ENCODE measurements at places on chromosomes 13 and 19. TPM values are rescaled to one million over a fixed set of nuclear protein-coding genes. Genes with fewer than 3 reads are reported as not detected.

The PLIN5 gene
- total RNA-seq: not detected

The CGB2 gene
- total RNA-seq: not detected

DNA sequence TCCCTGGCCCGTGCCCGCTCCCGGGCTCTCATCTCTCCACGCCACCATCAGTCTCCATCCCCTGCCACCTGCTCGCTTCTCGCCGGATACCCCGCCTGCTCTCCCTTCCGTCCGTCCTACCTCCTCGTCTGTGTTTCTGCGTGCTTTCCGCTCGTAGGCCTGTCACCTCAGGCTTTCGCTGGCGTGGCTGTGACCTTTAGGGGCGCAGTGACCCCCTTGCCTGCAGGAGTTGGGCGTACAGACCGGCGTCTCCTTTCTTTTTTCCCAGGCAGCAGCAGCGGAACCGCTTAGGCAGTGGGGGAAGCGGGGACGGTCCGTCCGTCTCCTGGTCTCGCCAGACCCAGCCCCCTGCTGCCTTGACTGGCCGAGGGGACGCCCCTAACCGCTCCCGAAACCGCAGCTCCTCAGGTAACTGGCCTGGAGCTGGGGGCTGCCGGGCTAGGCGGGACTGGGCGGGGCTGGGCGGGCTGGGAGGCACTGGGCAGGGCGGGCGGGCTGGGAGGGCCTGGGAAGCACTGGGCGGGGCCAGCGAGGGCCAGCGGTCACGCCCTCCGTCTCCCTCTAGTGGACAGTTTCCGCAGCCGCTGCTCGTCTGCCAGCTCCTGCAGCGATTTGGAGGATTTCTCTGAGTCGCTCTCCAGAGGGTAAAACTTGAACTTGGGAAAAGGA is 6.3 kb downstream of the PGLYRP1 start:
- H3K4me3 ChIP-seq: peak overlapping the region; percentile 76
- peak overlapping the region; percentile 50 for H3K27ac ChIP-seq
- H3K36me3 ChIP-seq: peaks cover 14% of the 10 kb centered on the region
- H3K27me3 ChIP-seq: peaks cover 16% of the 10 kb centered on the region

DNA sequence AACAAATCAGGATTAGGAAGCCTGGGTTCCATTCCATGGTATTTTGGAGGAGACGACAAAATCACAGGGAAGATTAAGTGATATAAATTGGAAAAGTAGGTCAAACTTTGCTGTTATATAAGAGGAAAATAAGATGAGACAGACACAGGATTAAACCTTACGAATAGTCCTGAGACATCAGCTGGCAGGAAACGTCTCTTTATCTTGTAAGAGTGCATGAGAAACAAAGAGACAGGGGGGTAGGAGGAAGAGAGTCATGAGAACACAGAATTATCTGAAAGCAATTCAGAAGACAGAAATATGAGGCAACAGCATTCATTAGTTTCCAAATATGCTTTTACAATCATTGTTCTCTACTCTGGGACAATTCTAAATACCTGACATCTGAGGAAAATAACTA is 310.6 kb upstream of the MIR17HG start:
- DNase-seq: no peak
- H3K4me3 ChIP-seq: no peak overlapping the region
- H3K36me3 ChIP-seq: no peaks in the 10 kb centered on the region
- no peak overlapping the region for H3K27ac ChIP-seq
- H3K4me1 ChIP-seq: no peaks in the 10 kb centered on the region

DNA sequence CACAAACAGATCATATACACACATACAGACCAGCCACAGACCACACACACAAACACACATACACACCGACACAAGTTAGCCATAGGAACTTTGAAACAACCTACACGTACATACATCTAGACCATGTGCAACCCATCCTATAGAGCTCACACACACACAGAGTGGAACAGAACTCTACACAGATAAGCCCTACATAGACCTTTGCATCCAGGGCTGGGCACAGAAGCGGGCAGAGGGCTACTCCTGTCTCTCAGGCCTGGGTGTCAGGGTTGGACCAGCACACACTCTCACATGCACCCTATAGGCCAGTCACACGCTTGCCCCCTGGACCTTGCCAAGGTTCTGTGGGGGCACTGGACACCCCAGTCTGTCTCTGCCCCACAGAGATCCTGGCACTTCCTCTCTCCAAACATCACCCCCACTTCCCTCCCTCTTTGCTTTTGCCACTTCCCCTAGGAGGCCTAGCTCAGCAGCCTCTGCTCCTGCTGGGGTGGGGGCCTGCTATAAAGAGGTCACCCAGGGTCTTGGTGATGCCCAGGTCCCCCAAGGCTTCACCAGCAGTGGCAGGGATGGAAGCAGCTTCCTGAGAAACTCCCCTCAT is 5.8 kb upstream of the JUNB start:
- H3K36me3 ChIP-seq: no peaks in the 10 kb centered on the region
- H3K4me1 ChIP-seq: peaks cover 40% of the 10 kb centered on the region
- no peaks in the 10 kb centered on the region for H3K27me3 ChIP-seq

- no peak for DNase-seq
- peaks cover 19% of the 10 kb centered on the region for H3K4me1 ChIP-seq
- peaks cover 8% of the 10 kb centered on the region for H3K36me3 ChIP-seq
- no peak overlapping the region for H3K27ac ChIP-seq
These were observed 4.5 kb upstream of the ELAVL3 start for GRCh38 chr19:11485245-11485837.

- DNase-seq: no peak
- H3K27ac ChIP-seq: no peak overlapping the region
- no peaks in the 10 kb centered on the region for H3K4me1 ChIP-seq
- peaks cover 7% of the 10 kb centered on the region for H3K27me3 ChIP-seq
- H3K36me3 ChIP-seq: no peaks in the 10 kb centered on the region
These were observed 11.5 kb downstream of the FLT1 start for GRCh38 chr13:28483313-28483931.

- no peak for DNase-seq
- no peaks in the 10 kb centered on the region for H3K27me3 ChIP-seq
- no peak overlapping the region for H3K27ac ChIP-seq
- H3K36me3 ChIP-seq: no peaks in the 10 kb centered on the region
- H3K4me3 ChIP-seq: no peak overlapping the region
These were observed 6.8 kb upstream of the KBTBD6 start for GRCh38 chr13:41139296-41139966.

DNA sequence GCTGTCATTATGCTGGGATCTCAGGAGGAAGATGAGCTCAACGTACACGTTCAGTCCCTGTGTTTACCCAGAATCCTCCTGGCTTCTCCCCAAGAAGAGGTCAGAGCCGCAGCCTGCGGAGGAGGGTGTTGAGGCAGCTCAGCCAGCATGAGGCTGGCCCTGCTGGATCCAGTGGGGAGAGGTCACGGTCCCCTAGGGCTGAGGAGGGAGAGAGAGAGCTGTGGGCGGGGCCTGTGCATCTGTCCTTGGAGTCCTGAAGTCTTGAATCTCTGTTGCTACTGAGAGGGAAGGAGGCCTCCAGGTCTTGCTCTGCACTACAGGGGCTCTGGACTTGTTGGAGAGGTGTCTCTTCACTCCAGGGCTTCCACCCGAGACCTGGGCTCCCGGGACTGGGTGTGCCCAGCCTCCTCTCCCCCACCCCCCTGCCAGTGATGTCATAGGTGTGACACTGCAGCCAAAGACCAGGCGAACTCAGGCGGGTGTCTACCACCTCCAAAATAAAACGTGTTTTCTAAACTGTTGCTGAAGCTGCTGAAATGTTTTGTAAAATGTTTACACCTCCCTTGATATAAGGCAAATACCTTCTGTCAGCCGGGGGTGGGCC is 77.9 kb upstream of the KCTD15 start:
- H3K4me1 ChIP-seq: no peaks in the 10 kb centered on the region
- no peak for DNase-seq
- no peak overlapping the region for H3K27ac ChIP-seq

DNA sequence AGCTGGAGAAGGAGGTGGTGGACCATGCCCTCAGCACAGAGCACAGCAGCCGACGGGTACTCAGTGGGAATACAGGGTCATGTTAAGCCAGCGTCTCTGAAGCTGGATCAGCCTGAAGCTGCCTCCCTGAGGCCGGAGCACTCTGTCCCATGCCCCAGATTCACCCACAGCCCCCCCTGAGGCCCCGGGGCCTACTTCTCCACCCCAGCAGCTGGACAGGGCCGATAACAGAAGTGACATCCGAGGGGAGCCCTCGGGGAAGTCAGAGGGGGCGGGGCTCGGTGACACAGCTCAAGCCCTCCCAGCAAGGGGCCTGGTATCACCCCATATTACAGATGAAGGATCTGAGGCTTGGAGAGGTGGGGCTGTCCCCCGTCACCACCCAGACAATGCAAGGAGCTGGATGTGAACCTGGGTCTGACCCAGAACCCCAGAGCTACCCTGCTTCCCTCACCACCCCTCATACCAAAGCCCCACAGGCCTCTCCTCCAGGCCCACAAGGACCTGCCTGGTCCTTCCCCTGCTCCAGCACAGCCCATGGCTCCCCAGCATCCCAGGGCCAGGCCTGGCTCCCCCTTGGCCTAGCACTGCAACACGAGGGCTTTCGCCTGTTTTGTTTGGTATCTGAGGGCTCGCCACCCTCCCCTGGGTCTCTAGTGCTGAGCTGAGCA is 5.7 kb downstream of the R3HDM4 start:
- no peak for DNase-seq
- H3K27me3 ChIP-seq: no peaks in the 10 kb centered on the region
- H3K4me1 ChIP-seq: peaks cover 60% of the 10 kb centered on the region
- H3K4me3 ChIP-seq: no peak overlapping the region
- peaks cover 23% of the 10 kb centered on the region for H3K36me3 ChIP-seq

DNA sequence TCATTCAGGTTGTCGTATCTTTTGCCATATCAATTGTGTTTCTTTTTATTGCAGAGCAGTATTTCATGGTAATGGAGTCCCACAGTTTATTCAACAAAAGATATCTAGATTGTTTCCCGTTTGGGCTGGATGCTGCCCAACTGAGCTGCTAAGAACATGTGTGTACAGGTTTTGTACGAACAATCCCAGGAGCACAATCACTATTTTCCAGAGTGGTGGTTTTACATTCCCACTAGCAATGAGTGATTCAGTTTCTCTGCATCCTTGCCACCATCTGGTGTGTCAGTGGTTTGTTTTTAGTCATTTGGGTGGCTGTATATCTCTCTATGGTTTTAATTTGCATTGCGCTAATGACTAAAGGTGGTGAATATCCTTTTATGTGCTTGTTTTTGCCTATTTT is 52.7 kb upstream of the ZDHHC20 start:
- no peaks in the 10 kb centered on the region for H3K4me1 ChIP-seq
- no peak overlapping the region for H3K4me3 ChIP-seq
- H3K27me3 ChIP-seq: no peaks in the 10 kb centered on the region
- DNase-seq: no peak
- no peak overlapping the region for H3K27ac ChIP-seq
- H3K36me3 ChIP-seq: peaks cover 26% of the 10 kb centered on the region
